ENCODE measurements at places on chromosomes 2 and 18.

DNA sequence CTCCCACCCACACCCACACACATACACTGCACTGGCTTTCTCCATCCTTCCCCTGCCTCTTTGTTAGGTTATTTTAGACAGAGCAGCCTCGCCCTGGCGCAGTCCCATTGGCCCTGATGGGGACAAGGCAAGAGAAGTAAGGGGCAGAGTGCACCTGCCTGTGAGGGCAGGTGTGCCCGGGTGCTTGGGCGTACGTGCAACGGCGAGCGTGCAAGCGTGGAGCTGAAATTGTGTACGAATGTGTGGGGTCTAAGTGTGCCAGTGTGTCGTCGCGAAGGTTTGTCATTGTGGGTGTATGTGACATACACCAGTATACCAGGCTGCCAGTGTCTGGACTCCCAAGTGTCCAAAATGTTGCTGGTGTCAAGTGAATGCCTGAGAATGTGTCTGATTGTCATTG is 544 bp downstream of the LRATD1 start:
- DNase-seq = peak; percentile 70

DNA sequence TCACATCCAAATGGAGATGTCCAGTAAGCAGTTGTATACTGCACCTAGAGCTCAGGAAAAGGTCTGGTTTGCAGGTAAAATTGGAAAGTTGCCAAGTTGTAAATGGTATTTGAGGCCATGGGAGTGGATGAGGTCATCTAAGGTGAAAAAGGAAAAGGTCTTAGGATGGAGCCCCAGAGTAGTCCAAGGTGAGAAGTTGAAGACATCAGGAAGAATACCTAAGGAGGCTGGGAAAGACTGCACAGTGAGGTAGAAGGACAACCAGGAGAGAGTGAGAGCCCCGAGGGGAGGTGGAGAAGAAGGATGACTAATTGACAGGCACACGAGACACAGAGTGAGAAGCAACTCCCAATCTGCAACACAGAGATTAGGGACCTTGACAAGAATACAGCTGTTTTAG is 10.7 kb downstream of the DPP4 start:
- no peak for DNase-seq

DNA sequence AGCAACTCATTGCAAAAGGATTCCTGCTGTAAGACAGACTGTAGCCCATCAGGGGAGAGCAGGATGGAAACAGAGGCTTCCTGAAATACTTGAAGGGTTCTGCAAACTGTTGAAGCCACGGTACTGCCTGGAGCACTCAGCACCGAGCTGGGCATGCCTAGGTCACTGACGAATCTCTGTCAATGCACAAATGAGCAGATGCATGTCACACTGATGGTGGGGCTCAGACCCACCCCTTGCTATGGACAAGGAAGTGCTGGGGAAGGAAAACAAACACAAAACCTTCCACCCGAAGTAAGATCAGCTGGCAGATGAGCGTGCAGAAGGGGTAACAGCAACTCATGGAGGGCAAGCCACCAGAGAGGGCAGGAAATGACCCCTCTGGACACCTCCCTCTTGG is 136.7 kb downstream of the BCL2 start:
- DNase-seq = no peak

GRCh38 chr2:58339548-58340243 is 98.6 kb upstream of the FANCL start:
- no peak for DNase-seq

DNA sequence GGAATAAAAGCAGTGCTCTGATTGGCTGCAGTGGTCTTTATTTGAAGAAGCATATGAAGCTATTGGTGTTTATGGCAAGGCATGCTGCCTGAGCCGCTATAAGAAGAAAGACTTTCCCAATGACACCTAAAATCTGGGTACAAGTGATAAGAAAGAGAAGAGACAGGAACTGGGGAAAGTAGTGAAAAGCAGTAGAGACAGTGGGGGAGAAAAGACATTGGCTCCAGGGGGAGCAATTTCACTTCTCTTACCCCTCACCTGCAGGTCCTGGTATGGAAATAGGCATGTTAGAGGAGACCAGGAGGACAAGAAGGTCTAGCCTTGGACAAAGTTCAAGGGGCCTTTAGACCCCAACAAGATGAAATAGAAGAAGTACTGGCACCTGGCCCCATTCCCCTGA is 47.1 kb downstream of the PLCL1 start:
- no peak for DNase-seq

- no peak for DNase-seq
Observed at GRCh38 chr2:10462178-10463083, 14.3 kb upstream of the ODC1 start.

DNA sequence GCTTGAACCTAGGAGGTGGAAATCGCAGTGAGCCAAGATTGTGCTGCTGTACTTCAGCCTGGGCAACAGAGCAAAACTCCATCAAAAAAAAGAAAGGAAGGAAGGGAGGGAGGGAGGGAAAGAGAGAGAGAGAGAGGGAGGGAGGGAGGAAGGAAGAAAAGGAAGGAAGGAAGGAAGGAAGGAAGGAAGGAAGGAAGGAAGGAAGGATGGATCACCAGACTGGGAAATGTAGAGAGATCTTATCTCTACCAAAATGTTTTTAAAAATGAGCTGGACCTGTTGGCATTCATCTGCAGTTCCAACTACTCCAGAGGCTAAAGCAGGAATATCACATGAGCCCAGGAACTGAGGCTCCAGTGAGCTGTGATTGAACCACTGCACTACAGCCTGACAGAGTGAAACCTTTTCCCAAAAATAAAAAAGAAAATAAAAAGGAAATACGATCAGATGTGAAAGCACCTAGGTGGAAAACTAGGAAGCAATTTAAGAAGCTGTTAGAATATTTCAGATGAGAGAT is 239.4 kb downstream of the CDH7 start:
- no peak for DNase-seq

- DNase-seq = no peak
Observed at GRCh38 chr2:113093613-113093977, 25.8 kb downstream of the IL1F10 start.

GRCh38 chr2:141280037-141280436 is 850.8 kb downstream of the LRP1B start:
- no peak for DNase-seq
